ENCODE measurements at places on chromosomes 4 and X. TPM values are rescaled to one million over a fixed set of nuclear protein-coding genes. Genes with fewer than 3 reads are reported as not detected.

DNA sequence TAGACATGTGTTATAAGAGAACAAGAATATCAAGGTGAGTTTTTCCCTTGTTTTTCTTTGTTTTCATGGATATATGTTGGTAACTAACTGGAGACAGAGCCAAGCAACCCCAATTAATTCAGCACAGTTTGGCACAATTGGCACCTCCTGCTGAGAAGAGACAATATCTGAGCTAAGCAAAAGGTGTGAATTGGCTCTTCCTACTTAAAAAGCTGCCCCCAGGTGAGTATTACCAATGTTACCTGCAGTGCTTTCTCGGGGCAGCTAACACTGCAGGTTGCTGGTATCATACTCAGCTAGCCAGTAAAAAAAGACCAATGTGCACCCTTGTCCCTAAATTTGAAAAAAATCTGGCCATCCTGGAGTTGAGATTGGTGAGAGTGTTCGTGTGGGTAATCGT is 871.2 kb upstream of the TENM3 start:
- DNase-seq, result no peak

GRCh38 chr4:7761720-7762119 is 177.9 kb downstream of the AFAP1 start:
- no peak for DNase-seq

DNA sequence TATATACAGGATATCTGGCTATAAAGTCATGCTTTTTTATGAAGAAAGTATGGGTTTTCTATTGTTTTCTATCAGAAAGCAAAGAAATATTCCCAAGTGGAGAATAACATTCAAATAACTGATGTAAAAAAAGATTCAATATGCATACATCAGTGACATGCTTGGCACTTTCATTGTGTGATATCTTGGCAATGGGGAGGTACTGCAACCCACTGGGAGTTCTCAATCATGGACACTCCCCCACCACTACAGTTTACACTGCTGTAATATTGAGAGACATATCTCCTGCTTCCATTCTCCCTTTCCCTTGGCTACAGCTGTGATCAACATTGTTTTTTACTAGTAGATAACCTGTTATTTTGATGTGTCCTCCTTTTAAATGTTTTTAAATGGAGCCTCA is 257.8 kb downstream of the CAMK2D start:
- DNase-seq, result no peak

- no peak for DNase-seq
These were observed 292.8 kb upstream of the BOD1L1 start for GRCh38 chr4:13920111-13920875.

- DNase-seq, result no peak
These were observed 230.8 kb downstream of the TMEM47 start for GRCh38 chrX:34426334-34426733.

Gene BEX1
- 19.8 TPM for total RNA-seq

Gene GYPB
- not detected for total RNA-seq

Gene TCEAL9
- total RNA-seq, result 49.8 TPM

- no peak for DNase-seq
These were observed 175.3 kb downstream of the QDPR start for GRCh38 chr4:17336524-17336961.

DNA sequence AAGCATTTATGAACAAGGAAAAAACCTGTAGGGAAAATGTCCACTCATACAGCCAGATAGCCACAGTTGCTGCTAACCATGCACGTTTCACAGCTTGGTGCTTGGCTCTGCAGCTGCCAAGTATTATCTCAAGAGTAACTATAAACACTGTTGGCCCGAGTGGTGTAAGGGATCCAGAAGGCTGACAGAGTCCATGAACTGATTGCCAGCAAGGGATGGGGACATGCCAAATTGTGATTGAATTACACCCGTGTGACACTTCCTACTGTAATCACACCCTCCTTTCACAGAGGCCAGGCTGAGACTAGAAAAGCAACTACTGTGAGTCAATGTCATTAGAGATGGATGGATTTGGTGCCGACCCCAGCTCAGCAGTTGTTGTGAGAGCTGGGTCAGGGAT is 223.9 kb upstream of the ANKRD50 start:
- no peak for DNase-seq

- peak; percentile 8 for DNase-seq
These were observed 325.7 kb downstream of the PCDH7 start for GRCh38 chr4:31045724-31046318.

GRCh38 chr4:123613586-123614344 is 217.2 kb downstream of the SPRY1 start:
- no peak for DNase-seq

DNA sequence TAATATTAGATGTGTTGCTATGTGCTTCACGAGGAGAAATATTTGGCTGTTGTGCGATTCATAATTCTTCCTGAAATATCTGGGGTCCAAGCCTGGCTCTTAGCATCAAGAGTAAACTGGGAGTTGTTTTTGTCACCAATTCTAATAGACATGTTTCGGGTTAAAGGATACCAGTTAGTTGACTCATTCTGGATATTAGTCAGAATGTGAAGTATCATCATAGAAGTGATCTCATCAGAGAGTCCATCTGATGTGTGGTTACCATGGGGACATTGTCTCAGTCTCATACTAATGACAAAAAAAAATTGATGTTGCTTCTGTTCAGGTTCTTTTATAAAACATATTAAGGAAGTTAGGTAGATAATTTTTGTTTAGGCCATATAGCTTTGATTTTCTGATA is 57.2 kb upstream of the MTMR1 start:
- DNase-seq, result no peak

Gene MND1
- 7.9 TPM for total RNA-seq

Gene C1QTNF7
- 4.6 TPM for total RNA-seq

Gene XAGE2
- total RNA-seq, result not detected

GRCh38 chr4:99033956-99034355 is 38.4 kb downstream of the METAP1 start:
- no peak for DNase-seq

Gene TMEM33
- total RNA-seq, result 36.5 TPM

DNA sequence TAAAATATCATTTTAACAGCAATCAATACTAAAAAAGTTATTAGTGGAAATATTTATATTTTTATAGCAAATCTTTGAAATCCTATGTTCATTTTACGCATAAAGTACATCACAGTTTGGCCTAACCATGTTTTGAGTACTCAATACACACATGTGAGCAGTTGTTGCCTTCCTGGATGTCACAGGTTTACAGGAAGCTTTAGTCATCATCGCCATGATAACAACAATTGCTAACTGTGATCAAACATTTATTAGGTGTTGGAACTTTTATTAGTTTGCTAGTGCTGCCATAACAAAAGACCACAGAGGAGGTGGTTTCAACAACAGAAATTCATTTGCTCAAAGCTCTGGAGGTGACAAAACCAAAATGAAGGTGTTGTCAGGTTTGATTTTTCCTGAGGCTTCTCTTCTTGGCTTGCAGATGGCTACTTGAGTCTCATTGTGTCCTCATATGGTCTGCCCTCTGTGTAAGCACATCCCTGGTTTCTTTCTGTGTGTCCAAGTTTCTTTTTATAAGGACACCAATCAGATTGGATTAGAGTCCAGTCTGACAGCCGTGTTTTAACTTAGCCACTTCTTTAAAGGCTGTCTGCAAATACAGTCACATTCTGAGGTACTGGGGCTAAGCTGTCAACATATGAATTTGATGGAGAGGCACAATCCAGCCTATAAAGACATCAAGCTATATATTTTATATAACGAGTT is 43.1 kb upstream of the BOD1L1 start:
- peak; percentile 17 for DNase-seq

- DNase-seq, result no peak
These were observed 2229.4 kb upstream of the AGA start for GRCh38 chr4:179671609-179672008.

Gene UGT2B11
- total RNA-seq, result not detected

Gene MAGEA12
- total RNA-seq, result 5.6 TPM

Gene MCF2
- 27.9 TPM for total RNA-seq

Data from prostate gland (tissue), 2 donors.